ENCODE measurements at places on chromosomes 12 and 14. TPM values are rescaled to one million over a fixed set of nuclear protein-coding genes. Genes with fewer than 3 reads are reported as not detected.

Gene HOXC10
- total RNA-seq, result not detected

Gene AMN
- 0.07 TPM for total RNA-seq

Gene FAM90A1
- total RNA-seq, result 0.13 TPM

Gene NINJ2
- 1.0 TPM for total RNA-seq

Gene VIPAS39
- total RNA-seq, result 24.9 TPM

Gene NFATC4
- total RNA-seq, result 76.4 TPM

Gene CLEC9A
- not detected for total RNA-seq

Gene VPS33A
- total RNA-seq, result 18.3 TPM

Gene ZC2HC1C
- 0.69 TPM for total RNA-seq

Gene ZNF219
- 8.4 TPM for total RNA-seq

Gene KRT77
- not detected for total RNA-seq

Gene DAAM1
- total RNA-seq, result 31.0 TPM

Gene ZNF740
- total RNA-seq, result 15.4 TPM

Gene GYS2
- not detected for total RNA-seq

Gene CABP1
- total RNA-seq, result 21.4 TPM

Gene CLEC1B
- total RNA-seq, result not detected

Gene SMIM41
- 0.07 TPM for total RNA-seq

Gene DAO
- total RNA-seq, result not detected

Gene KCNMB4
- 1.6 TPM for total RNA-seq

Gene CCDC196
- total RNA-seq, result not detected

Gene KRT76
- total RNA-seq, result not detected

Gene PLBD1
- total RNA-seq, result 0.86 TPM

Gene DNAJC22
- 2.1 TPM for total RNA-seq

Gene PRH2
- total RNA-seq, result not detected

Gene ARHGEF40
- 36.0 TPM for total RNA-seq

Gene NFE2
- total RNA-seq, result 0.10 TPM

Gene KCNA5
- not detected for total RNA-seq

Gene CCDC59
- total RNA-seq, result 28.1 TPM

Gene SRRM4
- total RNA-seq, result not detected

Gene EID3
- total RNA-seq, result 14.2 TPM

Gene POTEM
- not detected for total RNA-seq

Gene SLC17A8
- not detected for total RNA-seq

Gene IKBIP
- 69.8 TPM for total RNA-seq

Gene PLCZ1
- total RNA-seq, result not detected

Gene HELB
- total RNA-seq, result 5.0 TPM

Gene MSI1
- total RNA-seq, result 0.20 TPM

Gene FAM186B
- total RNA-seq, result 0.40 TPM

Gene SVOP
- not detected for total RNA-seq

Gene CSRP2
- 19.0 TPM for total RNA-seq

Gene OAS3
- total RNA-seq, result 5.5 TPM

Gene FZD10
- total RNA-seq, result not detected

Gene OR6C76
- total RNA-seq, result not detected

Gene SIX1
- total RNA-seq, result 4.6 TPM
